Fibroblast of skin of left biceps (primary cell): ENCODE measurements at places on chromosomes 5 and 9.

DNA sequence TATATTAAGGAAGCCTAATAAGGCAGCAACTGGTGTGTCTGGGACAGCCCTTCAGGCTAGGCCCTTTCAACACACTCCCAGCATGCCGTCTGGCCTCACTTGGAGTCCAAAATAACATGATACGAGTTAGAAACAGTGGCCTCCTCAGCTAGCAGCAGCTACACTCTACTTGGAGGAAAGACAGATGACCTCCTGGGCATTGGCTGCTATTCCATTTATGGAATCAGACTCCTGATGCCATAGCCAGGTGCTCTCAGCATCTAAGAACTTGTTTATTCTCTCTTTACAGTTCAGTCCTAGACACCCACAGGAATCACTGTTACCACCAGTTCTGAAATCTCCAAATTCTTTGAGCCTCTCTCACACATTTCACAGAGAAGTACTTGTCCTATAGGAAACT is 31.8 kb downstream of the RUSC2 start:
- DNase-seq = peak; percentile 45

DNA sequence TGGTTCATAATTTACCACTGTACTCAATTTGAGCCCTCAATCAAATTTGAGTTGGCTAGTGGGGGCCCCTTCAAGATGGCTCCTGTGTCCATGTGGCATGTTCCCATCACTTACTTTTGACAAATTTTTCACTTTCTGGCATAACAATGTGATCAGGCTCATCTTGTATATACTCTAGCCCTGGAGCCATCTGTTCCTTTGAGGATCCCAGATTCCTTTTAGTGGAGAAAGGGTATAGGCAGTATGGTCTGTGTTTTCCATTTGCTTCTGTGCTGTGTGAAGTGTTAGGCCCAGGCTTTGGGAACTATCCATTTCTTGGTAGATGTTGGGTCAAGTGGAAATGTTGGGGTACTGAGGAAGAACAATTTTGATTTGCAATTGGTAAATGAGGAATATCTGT is 45.7 kb downstream of the SH3GL2 start:
- no peak for DNase-seq

DNA sequence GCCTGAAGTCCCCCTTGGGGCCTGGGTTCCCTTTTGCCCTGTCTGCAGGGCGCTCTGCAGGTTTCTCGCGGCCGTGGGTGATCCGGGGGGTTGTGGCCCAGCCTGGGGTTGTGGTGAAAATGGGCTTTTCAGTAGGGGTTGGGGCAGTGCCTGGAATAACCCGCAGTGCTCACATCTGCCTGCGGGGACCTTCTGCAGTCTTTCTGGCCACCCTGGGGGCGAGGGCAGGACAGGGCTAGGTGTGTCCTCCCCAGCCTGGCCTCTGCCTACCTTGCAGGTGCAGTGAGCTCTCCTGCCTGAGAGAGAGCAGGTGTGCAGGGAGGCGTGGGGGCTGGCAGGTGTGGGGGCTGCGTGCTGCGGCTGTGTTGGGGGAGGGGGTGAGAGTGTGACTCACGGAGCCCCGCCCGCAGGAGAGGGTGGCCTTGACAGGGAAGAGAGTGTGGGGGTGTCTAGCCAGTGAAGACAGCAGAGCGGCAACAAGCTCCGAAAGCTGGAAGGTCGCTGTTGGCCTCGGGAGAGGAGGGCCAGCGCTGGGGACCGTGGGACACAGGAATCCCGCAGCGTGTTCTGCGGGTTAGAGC is 131.4 kb downstream of the MRPL36 start:
- no peak for DNase-seq

GRCh38 chr5:31976169-31976568 is 197.9 kb downstream of the GOLPH3 start:
- DNase-seq = no peak

- no peak for DNase-seq
Measured at GRCh38 chr5:52769061-52769460, 18.7 kb upstream of the ITGA1 start.

- DNase-seq = no peak
Measured at GRCh38 chr9:706606-707459, 134.7 kb upstream of the DMRT1 start.

DNA sequence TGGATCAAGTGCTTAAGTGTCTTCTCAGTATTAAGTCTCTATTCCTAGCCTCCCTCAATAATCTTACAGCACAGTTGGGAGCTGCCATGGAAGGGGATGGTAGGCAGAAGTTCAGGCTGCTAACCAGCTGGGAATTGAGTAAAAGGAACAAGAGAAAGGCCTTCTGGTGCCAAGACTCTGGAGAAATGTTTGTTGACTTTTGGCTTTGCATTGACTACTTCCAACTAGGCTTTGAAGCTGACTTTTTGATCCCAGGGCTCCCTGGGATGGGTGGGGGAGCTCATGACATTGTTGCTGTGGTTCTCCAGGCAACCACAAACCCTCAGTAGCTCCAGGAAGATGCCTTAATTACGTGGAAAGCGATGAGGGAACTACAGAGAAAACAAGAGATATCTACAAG is 85.2 kb upstream of the HTR4 start:
- DNase-seq = no peak

GRCh38 chr5:5932824-5933223 is 445.5 kb downstream of the MED10 start:
- DNase-seq = no peak

- DNase-seq = no peak
Measured at GRCh38 chr5:165258197-165258771, 1752.9 kb downstream of the MAT2B start.

GRCh38 chr9:21454149-21454548 is 13.9 kb downstream of the IFNA1 start:
- no peak for DNase-seq

GRCh38 chr5:131758520-131758900 is 38.3 kb downstream of the FNIP1 start:
- no peak for DNase-seq

- DNase-seq = no peak
Measured at GRCh38 chr5:159331093-159331973, 1.0 kb upstream of the IL12B start.

GRCh38 chr5:141753971-141754713 is 72.1 kb upstream of the ARAP3 start:
- no peak for DNase-seq

DNA sequence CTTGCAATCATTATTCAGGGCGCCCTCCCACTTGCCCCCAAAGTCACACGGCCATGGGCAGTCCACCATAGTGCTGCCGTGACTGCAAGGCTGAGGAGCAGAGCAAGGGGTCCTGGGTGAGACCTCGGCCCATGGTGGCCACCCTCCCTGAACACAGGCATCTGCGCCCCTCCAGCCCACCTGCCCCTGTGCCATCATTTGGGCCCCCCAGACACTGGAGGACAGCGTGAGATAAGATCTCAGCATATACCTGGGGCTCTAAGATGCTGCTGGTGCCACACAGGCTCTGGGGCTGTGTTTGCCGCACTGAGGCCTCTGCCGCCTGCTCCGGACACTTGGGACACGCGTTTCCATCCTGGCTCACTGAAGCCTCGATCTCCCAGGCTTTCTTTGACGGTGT is 3.5 kb downstream of the TMEM250 start:
- DNase-seq = no peak

GRCh38 chr9:113653746-113654604 is 190.4 kb downstream of the RGS3 start:
- DNase-seq = no peak

GRCh38 chr9:134663753-134664415 is 22.3 kb downstream of the COL5A1 start:
- no peak for DNase-seq

- DNase-seq = peak; percentile 81
Measured at GRCh38 chr9:121447321-121447834, 52.3 kb downstream of the GGTA1 start.

DNA sequence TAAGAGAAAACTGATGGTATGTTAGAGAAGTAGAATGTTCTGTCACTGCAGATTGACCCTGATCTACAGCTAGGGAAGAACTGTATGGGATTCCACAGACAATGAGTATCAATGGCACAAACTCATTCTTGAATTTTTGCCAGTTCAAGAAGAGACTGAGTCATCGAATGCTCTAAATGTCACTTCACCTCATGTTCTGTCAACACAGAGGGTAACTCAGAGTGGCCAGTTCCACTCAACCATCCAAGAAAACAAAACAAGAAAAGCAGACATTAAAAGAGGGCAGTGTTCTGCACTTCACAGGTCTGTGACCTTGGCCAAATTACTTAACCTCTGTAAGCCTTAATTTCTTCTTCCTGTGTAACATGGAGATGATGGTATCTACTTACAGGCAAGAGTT is 132.2 kb upstream of the HMHB1 start:
- peak; percentile 20 for DNase-seq

DNA sequence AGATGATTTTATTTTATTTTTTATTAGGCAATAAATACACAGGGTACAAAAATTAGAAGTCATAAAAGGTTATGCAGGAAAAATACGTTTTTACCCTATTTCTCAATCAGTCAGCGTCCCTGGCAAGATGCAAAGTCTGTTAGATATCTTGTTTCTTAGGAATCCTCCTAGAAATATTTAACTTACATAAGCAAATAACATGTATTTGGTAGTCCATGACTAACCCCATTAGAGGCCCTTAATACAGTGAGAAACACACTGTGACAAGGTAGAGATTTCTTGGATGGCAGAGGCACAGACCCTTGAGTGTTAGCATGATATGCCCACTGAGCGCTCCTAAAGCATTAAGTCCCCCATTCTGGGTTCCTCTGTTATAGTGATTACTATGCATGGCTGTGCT is 121.2 kb upstream of the ADAMTSL1 start:
- DNase-seq = no peak

DNA sequence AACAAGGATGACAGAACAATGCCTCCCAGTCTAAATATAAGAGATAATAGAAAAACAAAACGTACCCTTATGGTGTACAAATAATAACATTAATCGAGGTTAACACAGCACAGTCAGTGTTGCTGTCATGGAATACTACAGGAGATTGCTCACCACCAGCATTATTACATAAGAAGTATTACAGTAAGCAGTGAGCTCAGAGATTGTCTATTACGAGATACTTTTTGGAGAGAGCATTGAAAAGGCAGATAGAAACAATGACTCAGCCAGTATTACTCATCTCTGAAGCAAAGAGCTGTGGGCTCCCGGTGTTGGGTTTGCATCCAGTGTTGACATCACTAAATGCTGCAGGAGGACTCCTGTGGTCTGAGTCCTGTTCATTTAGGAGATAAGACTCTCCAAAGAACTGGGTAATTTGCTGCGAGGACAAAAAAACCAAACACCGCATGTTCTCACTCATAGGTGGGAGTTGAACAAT is 191.9 kb upstream of the SEMA6A start:
- peak; percentile 30 for DNase-seq

GRCh38 chr9:98385751-98386150 is 130.3 kb upstream of the TBC1D2 start:
- no peak for DNase-seq

GRCh38 chr9:123434619-123435240 is 78.7 kb downstream of the CRB2 start:
- DNase-seq = no peak

DNA sequence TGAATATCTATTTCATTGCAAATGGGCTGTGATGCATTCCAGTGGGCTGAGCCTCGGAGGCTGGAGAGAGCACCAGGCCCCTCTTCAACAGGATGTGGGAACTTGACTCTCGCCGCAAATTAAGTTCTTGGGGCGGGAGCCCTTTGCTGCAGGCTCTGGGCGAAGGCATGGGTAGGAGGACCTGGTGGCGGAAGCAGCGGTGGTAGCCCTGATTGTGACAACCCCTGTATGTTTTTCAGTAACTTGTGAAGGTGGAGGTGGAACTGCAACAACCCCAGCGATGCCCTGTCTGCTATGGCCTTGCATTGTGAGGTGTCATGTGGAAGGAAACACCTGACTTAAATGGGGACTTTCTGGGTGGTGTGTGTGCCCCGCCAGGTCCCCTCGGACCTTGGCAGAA is 9.4 kb downstream of the FYB1 start:
- no peak for DNase-seq
